Urinary bladder (tissue), 4 donors: ENCODE measurements at places on chromosomes 2 and 18. TPM values are rescaled to one million over a fixed set of nuclear protein-coding genes. Genes with fewer than 3 reads are reported as not detected.

DNA sequence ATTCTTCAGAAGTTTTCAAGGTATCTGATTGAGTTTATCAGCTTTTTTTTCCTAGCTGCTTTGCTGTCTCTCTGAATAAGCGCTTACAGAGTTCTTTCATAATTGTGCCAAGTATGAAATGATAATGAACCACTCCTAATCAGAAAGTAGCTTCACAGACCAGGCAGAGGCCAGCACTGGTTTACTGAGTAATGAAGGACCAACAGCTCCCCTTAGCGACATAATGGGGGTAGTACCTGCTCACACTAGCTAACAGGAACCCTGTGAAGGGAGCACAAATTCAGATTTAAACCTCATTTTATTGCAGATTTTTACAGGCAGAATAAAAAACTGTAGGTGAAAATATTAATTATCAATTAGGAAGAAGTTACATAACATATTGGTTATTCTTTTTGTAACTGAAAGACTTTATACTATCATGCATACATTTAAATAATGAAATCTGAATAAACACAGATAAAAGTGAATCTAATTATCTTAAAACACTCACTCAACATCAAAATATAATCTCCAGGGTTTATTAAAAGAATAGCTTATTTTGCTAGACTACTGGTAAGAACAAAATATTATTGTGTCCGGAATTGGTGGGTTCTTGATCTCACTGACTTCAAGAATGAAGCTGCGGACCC lies 53.7 kb upstream of the LRRC30 start:
- DNase-seq = peak; percentile 28

ID2 gene
- 238 TPM for total RNA-seq

DNA sequence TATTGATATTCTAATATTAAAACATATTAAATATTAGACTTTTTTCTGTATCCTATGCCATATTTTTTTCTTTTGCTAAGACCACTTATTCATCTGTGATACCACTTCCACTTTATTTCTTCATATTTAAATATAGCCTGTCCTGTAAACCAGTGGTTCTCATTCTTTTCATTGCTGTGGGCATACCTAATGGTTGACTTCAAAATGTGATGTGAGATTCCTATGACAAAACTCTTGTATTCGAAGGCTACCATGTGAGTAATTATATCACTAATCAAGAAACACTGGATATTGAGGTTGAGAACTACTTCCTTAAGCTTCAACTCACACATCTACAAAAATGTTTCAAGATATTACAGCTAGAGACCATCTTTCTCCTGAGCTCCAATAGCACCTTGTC lies 3.6 kb downstream of the SCRN3 start:
- no peak for DNase-seq

C2orf80 gene
- 0.37 TPM for total RNA-seq

GRCh38 chr18:38843291-38843690 lies 1277.7 kb upstream of the CELF4 start:
- DNase-seq = no peak

ARL4C gene
- total RNA-seq = 6.3 TPM
